ENCODE measurements at places on chromosomes 6 and 20.

DNA sequence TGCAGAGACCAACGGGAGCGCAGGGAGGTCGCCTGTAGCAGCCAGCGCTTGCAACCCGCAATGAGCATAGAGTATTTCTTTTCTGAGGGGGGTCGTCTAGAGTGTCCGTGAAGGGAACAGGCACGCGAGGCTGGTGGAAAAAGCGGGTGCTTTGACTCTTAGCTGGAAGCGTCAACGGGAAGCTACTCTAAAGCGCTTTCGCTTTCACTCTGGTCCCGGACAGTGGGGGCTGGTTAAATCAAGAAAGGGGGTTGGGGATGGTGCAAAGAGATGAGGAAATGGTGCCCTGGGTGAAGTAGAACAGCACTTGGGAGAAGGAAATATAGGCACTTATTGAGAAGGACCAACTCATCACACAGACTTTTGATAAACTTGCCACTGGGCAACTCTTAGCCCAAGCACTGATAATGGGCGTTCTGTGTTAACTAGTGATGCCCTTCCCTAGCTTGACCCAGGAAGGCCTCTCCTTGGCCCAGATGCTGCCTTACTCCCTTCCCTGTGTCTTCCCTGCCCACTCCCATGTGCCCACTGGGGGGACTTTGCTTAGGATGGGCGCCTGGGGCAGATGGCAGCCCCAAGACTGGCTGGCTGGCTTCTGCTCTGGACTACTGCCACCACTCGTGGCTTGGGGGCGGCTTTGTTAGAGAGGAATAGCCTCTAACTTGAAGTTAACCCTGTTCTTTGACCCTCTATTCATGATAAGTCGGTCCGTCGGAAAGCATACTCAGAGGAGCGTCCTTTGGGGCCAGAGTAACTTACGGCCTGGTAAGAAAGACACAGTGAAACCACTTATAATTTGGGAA is 585 bp downstream of the PSMB9 start:
- peak; percentile 70 for DNase-seq

DNA sequence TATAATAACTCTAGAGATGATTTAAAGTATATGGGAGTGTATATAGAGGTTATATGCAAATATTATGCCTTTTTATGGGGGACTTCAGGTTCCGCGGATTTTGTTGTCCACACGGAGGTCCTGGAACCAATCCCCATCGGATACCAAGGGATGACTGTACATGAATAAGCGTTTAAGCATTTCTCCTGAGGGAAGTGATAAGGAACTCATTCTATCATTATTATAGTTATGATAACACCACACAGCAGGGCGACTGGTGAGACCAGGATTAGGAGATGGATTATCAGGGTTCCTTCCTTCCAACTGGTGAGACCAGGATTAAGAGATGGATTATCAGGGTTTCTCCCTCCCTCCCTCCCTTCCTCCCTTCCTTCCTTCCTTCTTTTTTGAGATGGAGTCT is 6.6 kb downstream of the ECI2 start:
- no peak for DNase-seq

DNA sequence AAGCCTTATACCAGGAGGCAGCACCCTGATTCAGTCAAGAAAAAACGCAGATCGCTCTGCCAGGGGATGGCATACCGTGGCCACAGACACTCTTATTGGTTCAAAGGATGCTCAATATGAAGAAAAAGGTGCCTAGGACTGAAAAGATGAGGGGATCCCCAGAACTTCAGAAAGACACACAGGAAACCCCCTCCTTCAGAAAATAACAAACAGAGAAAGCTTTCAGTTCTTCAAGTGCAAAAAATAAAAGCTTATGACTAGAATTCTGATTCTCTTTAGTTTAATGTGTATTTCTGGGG is 17.7 kb upstream of the MYB start:
- peak; percentile 52 for DNase-seq

- no peak for DNase-seq
Measured at GRCh38 chr6:80793411-80793810, 686.9 kb downstream of the BCKDHB start.

GRCh38 chr6:37913210-37913609 is 93.7 kb downstream of the ZFAND3 start:
- DNase-seq = no peak

DNA sequence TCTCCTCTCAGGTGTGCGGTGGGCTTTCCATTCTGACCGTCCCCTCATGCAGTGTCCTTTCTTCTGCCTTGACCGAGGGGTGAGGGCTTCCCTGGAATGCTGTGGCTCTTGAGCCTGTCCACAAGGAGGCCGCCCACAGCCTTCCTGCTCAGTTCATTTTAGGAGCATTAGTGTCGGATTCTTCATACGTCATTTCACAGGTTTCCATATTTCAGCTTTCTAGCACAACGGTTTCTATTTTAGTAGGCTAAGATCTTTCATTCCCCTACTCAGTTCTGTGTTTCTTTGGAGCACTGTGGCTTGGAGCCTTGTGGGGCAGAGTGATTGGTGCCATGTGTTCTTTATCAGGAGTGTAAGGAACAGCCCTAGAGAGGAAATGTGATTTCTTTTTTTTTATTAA is 5.5 kb downstream of the PPP1R3G start:
- no peak for DNase-seq

- DNase-seq = no peak
Measured at GRCh38 chr6:139230391-139230840, 61.4 kb downstream of the TXLNB start.

GRCh38 chr20:58647162-58647795 is 3.8 kb upstream of the STX16 start:
- DNase-seq = no peak

- no peak for DNase-seq
Measured at GRCh38 chr6:110447761-110448160, 28.7 kb downstream of the SLC22A16 start.

GRCh38 chr20:859751-860231 is 26.3 kb downstream of the FAM110A start:
- DNase-seq = no peak

DNA sequence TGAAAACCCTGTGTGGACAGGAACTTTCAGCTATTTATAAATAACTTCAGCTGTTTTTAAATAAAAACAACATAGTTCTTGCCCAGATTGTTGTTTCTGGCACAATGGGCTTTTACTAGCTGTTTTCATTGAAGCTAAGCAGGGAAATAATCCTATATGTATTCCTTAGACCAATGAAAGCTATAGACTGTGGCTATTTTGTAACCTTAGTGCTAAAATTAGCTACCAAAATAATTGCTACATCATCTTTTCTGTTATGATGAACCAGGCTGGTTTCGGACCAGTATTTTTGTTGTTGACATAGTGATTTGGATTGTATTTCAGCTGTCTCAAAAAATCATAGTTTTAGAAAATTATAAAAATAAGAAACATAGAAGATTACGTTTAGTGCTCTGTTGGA is 13.7 kb downstream of the PHF3 start:
- DNase-seq = no peak

- DNase-seq = peak; percentile 65
Measured at GRCh38 chr6:72621291-72622093, at the start of gene KCNQ5. TSS of gene KCNQ5 (plus strand) at chr6:72622064.

DNA sequence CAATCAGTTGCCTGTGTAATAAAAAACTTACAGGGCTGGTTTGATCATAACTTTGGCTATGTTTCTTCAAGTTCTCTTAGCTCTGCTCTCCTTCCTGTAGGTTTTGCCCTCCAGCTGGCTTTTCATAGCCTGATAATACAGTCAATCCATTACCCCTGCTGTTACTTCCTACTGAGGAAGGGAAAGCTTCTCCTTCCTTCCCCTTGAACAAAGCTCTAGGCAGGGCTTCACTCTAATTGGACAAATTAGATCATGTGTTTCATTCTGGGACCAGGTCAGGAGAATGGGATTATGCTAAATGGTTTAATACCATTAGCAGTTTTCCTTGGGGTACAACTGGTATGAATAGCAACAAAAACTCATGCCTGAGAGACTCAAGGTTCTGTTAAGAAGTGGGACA is 106.8 kb upstream of the MCHR2 start:
- no peak for DNase-seq

DNA sequence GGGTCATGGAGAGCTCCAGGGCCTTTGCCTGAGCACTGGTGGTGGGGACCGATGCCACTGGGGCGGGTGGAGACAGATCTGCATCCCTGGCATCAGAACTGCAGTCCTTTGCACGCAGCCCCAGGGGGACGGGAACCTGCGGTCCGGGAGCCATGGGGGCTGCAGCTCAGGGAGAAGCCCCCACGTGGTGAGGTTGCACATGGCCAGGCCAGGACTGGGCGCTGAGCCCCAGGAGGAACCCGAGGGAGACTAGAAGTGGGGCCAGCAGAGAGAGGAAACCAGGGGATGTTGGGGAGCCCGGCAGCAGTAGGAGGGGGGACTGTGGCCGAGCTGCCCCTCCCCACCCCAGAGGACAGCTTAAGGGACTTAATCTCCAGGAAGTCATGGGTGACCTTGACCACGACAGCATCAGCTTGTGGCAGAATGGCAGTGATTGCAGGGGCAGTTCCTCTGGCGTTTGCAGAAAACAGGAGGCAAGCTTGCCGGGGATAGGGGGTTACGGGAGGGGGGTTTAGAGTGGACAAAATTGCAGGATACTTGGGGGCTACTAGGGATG is 18.0 kb upstream of the LSM14B start:
- DNase-seq = no peak

DNA sequence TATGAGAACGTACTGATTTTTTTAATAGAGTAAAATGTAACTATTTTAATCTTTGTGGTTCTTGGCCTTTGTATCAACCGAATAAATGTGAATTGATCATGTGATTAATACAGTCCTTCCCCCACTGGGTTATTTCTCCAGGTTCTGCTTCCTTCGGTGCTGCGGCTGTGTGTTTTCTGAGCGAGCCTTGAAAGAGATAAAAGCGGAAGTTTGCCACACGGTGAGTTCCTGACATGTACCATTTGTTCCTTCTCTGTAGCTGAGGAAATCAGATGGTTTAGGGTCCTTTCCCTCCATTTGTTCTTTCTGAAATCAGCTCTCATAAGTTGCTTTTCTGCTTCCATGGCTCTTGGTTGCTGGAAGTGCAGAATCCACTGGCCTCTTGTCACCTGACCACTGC is 15.5 kb downstream of the RTF2 start:
- no peak for DNase-seq

GRCh38 chr6:53943395-53943794 is 148.6 kb downstream of the LRRC1 start:
- no peak for DNase-seq

DNA sequence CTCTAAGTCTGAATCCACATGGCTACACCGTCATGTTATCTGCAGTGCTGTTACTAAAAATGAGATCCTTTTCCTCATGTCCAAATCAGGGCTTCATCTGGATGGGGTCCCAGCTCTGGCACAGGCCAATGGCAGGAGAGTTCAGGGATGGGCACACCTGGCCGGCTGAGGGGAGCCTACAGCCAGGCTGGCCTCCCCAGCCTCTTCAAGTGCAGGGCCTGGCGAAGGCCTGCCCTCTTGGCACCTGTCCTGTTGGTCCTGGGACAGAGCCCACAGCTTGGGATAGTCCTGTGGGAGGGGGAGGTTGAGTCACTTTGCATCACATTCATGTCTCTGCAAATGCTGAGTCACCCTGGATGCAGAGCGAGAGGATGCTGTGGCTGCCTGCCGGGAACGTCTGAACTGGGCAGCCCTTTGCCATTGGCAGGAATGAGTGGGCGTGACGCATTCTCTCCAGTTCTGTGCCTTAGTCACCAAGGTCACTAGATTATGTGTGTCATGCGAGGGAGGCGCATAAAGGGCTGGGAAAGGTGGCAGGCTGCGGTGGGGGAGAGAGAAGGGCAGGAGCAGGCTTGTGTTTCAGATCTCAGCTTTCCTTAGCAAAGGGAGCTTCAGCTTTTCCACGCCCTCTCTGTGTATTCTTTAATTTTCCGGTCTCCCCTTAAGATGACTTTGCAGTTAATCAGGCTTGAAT is 223.2 kb upstream of the ECI2 start:
- no peak for DNase-seq

DNA sequence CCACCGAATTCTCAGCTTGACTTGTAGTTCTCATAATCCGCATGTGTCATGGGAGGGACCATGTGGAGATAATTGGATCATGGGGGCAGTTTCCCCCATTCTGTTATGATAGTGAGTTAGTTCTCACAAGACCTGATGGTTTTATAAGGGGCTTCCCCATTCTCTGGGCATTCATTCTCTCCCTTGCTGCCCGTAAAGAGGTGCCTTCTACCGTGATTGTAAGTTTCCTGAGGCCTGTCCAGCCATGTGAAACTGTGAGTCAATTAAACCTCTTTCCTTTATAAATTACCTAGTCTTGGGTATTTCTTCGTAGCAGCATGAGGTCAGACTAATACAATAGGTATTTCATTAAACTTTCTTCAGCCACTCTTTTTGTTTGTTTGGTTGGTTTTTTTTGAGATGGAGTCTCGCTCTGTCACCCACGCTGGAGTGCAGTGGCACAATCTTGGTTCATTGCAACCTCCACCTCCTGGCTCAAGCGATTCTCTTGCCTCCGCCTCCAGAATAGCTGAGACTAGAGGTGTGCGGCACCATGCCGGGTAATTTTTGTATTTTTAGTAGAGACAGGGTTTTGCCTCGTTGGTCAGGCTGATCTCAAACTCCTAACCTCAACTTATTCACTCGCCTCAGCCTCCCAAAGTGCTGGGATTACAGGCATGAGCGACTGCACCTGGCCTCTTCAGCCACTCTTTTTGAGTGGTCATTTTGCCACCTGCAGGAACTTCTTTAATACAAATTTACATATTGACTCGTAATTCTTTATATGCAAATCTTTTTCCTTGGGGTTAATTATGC is 36.3 kb downstream of the GSTA2 start:
- no peak for DNase-seq

GRCh38 chr6:74611220-74611619 is 594.6 kb downstream of the COL12A1 start:
- no peak for DNase-seq

GRCh38 chr6:111243095-111243494 is 155.8 kb downstream of the SLC16A10 start:
- DNase-seq = no peak

DNA sequence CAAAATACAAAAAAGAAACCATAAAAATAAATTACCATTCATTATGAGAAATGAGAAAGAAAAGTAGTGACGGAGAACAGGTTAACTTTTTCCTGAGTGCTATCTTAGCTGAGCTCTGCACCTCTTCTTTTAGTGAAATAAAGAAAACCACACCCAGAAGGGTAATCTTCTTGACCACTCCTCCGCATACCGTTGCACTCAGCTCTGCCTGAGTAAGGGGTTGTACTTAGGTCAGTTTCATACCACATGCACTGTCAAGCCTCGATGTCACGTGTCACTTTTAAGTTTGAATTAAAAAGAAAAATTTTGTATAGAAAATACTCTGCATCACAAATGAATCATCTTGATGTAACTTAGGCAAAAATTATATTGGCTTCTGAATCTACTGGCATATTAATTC is 2.8 kb downstream of the EZR start:
- peak; percentile 70 for DNase-seq
